Urinary bladder (tissue), 4 donors: ENCODE measurements at places on chromosomes 3 and 15.

- no peak for DNase-seq
These were observed 77.4 kb downstream of the SMAD6 start for GRCh38 chr15:66779331-66780009.

- no peak for DNase-seq
These were observed 61.2 kb upstream of the TNFAIP8L3 start for GRCh38 chr15:51155891-51156290.

GRCh38 chr15:90451053-90451850 lies 63.2 kb downstream of the IQGAP1 start:
- DNase-seq = no peak

GRCh38 chr15:47196048-47196447 lies 521.3 kb upstream of the SEMA6D start:
- peak; percentile 77 for DNase-seq
